ENCODE measurements at places on chromosomes 7 and 10. TPM values are rescaled to one million over a fixed set of nuclear protein-coding genes. Genes with fewer than 3 reads are reported as not detected.

The NEUROG3 gene
- not detected for total RNA-seq

The OGA gene
- total RNA-seq, result 32.8 TPM

The ANKMY2 gene
- 8.0 TPM for total RNA-seq

The CRPPA gene
- total RNA-seq, result 2.2 TPM

The KIAA1549 gene
- 0.53 TPM for total RNA-seq

The EIF5AL1 gene
- 0.48 TPM for total RNA-seq

The GRID2IP gene
- total RNA-seq, result not detected

The FEZF1 gene
- total RNA-seq, result not detected

The INPP5F gene
- total RNA-seq, result 2.6 TPM

The UCN3 gene
- total RNA-seq, result not detected

The SFTPD gene
- 0.73 TPM for total RNA-seq

The SFRP4 gene
- total RNA-seq, result 0.05 TPM

Data from left lobe of liver (tissue), 2 donors.